ENCODE measurements at places on chromosomes 1 and 21.

DNA sequence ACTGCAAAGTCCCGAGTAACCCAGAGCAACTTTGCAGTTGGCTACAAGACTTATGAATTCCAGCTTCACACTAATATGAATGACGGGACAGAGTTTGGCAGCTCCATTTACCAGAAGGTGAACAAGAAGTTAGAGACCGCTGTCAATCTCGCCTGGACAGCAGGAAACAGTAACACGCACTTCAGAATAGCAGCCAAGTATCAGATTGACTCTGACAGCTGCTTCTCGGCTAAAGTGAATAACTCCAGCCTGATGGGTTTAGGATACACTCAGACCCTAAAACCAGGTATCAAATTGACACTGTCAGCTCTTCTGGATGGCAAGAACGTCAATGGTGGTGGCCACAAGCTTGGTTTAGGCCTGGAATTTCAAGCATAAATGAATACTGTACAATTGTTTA lies 66.8 kb downstream of the ACBD6 start:
- no peak for DNase-seq

DNA sequence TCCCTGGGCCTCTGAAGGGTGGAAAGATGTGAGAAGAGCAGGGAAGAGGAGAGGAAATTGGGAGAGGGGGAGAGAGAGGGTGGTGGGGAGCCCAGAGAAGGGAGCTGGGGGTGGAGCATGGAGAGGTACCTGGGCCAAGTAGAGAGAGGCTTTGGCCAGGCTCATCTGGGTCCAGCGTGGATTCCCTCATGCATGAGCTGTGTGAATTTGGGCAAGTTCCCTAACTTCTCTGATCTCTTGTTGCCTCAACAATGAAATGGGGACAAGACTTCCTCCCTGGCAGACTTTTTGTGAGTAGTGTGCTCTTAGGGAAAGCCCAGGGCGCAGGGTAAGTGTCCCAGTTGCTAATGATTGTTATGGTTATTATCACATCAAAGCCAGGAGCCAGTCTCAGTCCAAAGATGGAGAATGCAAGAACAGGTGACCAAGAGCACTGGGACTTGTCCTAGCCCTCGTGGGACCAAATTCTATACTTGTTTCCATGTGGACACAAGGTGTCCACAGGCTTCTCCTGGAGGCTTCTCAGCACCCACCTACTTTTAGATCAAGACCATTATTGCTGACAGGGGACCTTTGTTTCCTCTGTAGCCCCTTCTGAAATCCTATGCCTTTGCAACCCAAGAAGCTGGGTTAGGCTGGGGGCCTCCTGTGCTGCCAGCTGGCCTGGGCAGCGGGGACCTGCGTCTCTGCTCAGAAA lies 13.9 kb downstream of the IL6R start:
- no peak for DNase-seq

GRCh38 chr1:208179263-208179816 lies 64.8 kb downstream of the PLXNA2 start:
- DNase-seq: no peak

DNA sequence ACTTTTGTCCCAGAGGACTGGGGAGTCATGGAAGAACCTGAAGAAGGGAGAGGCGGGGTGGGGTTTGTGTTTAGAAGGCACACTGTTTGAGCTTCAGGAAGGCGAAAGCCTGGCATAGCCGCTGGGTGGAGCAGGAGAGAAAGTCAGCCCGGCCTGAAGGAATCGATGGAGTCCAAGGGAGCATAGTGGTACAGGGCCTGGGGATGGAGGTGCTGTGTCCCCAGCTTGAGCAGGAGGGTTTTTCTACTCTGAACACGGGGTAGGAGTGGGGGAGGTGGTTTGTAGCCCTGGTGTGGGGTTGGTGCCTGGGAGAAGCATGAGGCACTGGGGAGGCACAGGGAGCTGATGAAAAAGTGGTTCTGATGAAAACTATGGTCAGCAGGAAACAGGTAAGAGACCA lies 4.7 kb upstream of the CCDC24 start:
- DNase-seq: no peak

DNA sequence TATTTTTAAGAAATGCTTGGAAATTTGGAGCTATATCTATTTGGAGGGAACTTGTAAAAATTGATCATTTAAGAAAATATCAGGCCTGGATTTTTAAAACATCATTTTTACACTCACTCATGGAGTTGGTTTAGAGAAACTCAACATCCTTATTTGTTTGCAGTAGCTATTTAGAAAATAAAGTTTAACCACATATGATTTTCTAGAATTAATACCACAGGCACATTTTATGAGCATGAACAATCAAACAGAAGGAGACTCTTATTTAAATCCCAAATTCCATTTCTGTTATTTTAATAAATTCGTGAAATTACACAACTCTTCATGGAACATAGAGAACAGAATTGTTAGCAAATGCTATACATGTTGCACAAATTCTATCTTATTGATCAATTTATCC lies 3.2 kb downstream of the CDKN2C start:
- DNase-seq: no peak

All from stimulated activated CD4-positive, alpha-beta T cell treated with anti-CD3 and anti-CD28 coated beads, Interleukin-1b, Interleukin-23, amount 100 ng/mL, for 24 hours (primary cell).